Left lung (tissue), 14 donors: ENCODE measurements at places on chromosomes 12 and 14. TPM values are rescaled to one million over a fixed set of nuclear protein-coding genes. Genes with fewer than 3 reads are reported as not detected.
A peak's percentile ranks its signal among the peaks of the same experiment; 100 is the strongest.

Gene ARHGEF40
- 78.0 TPM for polyA plus RNA-seq

Gene LYZ
- polyA plus RNA-seq = 70.9 TPM

Gene PPP1R1A
- polyA plus RNA-seq = 2.9 TPM

DNA sequence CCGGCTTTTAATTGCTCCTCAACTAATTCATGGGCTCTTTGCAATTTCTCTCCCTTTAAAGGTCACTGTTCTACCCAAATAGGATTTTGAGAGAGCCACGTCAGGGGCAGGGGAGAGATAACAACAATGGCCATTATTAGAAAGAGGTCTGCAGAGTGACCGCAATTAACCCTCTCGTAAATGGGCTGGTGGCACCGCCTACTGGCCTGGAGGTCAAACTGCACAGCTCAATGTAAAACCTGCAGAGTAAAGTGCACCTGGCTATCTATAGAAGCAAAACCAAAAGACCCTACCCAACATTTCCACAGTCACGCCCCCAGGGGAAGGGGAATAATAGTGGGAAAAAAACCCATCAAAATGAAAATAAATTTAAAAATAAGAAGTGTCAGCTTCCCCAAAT, 21.6 kb upstream of the CLEC4E start:
- DNase-seq = no peak

GRCh38 chr12:15563663-15564062, 225.5 kb downstream of the EPS8 start:
- peak; percentile 6 for DNase-seq

- no peak for DNase-seq
These were observed 6.4 kb downstream of the TNS2 start for GRCh38 chr12:53056296-53056695.

- DNase-seq = no peak
These were observed 308.7 kb downstream of the RPAP3 start for GRCh38 chr12:47396902-47397663.
